ENCODE measurements at places on chromosomes 12 and 14. TPM values are rescaled to one million over a fixed set of nuclear protein-coding genes. Genes with fewer than 3 reads are reported as not detected.

Gene HAL
- 0.22 TPM for total RNA-seq

DNA sequence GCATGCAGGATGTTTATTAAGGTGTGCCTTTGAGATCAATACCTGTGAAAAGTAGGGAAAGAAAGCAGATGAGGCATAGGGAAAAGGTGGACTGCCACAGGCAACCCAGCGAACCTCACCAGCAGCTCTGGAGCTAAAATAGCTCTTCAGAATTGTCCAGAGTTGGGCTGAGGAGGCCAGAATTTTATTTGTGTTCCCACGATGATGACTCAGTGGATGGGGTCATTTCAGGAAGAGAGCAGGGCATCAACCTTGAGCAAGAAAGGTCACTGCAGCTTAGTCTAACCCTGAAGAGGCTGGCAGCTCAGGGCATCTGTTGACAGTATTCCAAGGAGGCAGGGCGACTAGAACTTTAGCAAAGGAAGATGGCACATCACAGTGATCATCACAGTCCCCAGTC, 696.1 kb downstream of the DIO2 start:
- DNase-seq, result no peak

DNA sequence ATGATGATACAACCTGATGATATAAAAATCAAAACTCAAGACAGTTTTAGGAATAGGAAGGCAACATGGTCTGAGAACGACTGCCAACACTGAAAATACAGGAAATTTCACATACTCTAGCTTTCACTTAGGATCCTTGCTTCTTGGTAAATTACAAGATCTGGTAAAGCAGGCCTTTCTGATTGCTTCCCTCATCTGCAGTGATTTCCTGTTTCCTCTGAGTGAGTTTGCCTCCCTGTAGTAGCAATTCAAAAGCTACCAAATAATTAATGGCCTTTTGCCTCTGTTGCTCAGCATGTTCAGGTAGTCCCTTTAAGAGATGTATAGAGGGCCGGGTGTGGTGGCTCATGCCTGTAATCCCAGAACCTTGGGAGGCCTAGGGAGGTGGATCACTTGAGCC, 2.0 kb upstream of the IRAK3 start:
- no peak for DNase-seq

Gene ARHGAP9
- total RNA-seq, result not detected

Gene KRT80
- total RNA-seq, result 0.65 TPM

- no peak for DNase-seq
Observed at GRCh38 chr12:14156606-14157005, 175.2 kb upstream of the GRIN2B start.

Gene GLIPR1L1
- not detected for total RNA-seq

Measured in lung microvascular endothelial cell (primary cell).